ENCODE measurements at places on chromosomes 3 and 15.

- no peak for DNase-seq
Observed at GRCh38 chr3:66480666-66481065, 20.2 kb downstream of the LRIG1 start.

DNA sequence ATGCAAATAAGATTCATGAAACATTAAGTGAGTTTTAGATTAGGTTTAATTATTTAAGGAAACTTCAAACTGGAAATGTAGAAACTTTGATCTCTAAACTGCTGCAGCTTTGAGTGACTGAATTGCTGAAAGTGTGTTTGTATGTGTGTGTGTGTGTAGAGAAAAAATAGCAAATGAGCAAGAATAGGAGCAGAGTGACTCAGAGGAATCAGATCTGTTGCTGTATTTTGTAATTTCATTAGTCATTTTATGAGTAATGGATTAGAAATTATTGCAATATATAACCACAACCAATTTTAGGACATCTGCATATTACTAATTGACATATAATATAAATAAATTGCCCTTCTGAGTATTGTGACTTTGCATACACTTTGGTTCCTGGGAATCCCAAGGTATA lies 52.8 kb upstream of the SLC9A9 start:
- peak; percentile 74 for DNase-seq

- no peak for DNase-seq
Observed at GRCh38 chr3:76267851-76268380, 482.6 kb upstream of the ZNF717 start.

GRCh38 chr3:141553055-141553454 lies 66.2 kb downstream of the RASA2 start:
- no peak for DNase-seq
